RPMI8226 (cell line): ENCODE measurements at places on chromosomes 4 and X.

DNA sequence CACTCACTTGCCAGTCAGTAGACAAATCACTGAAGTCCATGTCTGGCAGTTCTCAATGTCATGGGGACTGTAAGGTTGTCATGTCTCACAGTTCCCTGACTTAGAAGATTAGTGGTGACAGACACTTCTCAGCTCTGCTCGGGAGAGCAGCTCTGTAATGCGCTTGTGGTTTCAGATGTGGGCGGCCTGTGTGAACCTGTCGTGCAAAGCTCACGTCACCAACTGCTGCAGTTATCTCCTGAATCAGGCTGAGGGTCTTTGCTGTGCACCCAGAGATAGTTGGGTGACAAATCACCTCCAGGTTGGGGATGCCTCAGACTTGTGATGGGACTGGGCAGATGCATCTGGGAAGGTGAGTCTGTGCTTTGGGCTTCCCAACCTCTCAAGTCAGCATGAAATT lies at the start of gene IL9R:
TSS of gene IL9R (plus strand) at position 261 of the 400 bp plus-strand sequence. CDS start at position 325, 64 bp downstream.
- no peak for DNase-seq

DNA sequence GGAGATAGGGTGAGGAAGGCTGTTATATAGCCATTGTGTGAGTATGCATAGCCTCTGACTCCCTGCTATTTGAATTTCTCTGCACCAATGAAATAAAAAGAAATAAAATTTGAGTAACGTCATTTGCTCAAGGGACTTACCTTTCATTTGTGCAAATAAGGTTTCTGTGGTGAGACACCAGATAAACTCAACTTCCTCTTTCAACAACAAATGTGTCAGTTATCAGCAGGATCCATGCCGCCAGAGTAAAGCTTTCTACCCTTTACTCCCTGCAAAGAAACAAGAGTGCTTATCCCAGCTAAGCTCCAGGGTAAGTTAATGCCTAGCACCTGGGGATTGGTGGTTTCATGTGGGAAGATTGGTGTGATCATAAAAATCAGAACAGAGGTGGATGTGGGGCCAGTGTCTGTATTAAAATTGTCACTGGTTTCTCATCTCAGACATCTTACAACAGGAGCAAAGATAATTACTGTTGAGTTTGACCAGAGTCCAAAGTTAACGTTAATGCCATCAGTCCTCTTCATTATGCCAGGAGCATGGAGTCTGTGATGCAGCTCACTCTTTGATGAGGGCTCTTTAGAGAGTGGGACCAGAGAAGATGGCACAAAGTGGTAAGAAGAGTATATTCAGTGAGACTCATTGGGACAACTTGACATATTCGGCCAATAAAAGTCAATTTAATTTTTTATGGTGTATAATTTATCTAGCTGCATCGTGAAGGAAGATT lies at the start of gene P2RY10:
TSS of gene P2RY10 (plus strand) at position 206 of the 727 bp plus-strand sequence. CDS start 15,130 bp downstream, outside the sequence.
- DNase-seq, result peak; percentile 50

- DNase-seq, result peak; percentile 2
These were observed 88.8 kb upstream of the GPC3 start for GRCh38 chrX:134074151-134074550.

- no peak for DNase-seq
These were observed 58.2 kb upstream of the NPNT start for GRCh38 chr4:105837037-105837436.

- no peak for DNase-seq
These were observed 325.3 kb upstream of the RASGEF1B start for GRCh38 chr4:81796790-81797528.
